ENCODE measurements at places on chromosomes 4 and X.

- no peak for DNase-seq
These were observed 916.0 kb downstream of the TECRL start for GRCh38 chr4:63493265-63493664.

- DNase-seq: no peak
These were observed 9.0 kb downstream of the TCEAL1 start for GRCh38 chrX:103637604-103638338.

- DNase-seq: no peak
These were observed 2.9 kb downstream of the IL9R start for GRCh38 chrX:156000361-156000926.

GRCh38 chr4:149999485-150000074 lies 78.7 kb upstream of the DCLK2 start:
- DNase-seq: no peak

DNA sequence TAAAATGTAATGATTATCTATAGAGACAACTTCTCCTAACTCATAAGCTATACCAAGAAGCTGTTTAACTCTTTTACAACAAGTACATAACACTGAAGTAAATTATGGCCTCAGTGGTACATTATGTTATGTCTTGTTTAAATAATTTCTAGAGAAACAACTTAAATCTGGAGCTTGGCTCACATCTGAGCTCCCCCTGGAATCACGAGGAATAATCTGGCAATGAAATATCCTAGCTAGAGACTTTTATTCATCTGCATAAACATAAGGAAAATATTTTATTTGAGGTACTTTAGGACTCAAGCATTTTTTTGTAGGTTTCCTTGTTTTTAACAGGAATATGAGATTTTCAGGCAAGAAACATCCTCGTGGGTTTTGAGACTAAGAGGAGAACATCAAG lies 354.7 kb upstream of the SLC7A11 start:
- no peak for DNase-seq

- no peak for DNase-seq
These were observed 231.5 kb downstream of the MAML3 start for GRCh38 chr4:139922406-139923024.

GRCh38 chr4:186910385-186910784 lies 186.7 kb upstream of the FAT1 start:
- DNase-seq: no peak

GRCh38 chr4:138611721-138612120 lies 369.6 kb upstream of the SLC7A11 start:
- no peak for DNase-seq

DNA sequence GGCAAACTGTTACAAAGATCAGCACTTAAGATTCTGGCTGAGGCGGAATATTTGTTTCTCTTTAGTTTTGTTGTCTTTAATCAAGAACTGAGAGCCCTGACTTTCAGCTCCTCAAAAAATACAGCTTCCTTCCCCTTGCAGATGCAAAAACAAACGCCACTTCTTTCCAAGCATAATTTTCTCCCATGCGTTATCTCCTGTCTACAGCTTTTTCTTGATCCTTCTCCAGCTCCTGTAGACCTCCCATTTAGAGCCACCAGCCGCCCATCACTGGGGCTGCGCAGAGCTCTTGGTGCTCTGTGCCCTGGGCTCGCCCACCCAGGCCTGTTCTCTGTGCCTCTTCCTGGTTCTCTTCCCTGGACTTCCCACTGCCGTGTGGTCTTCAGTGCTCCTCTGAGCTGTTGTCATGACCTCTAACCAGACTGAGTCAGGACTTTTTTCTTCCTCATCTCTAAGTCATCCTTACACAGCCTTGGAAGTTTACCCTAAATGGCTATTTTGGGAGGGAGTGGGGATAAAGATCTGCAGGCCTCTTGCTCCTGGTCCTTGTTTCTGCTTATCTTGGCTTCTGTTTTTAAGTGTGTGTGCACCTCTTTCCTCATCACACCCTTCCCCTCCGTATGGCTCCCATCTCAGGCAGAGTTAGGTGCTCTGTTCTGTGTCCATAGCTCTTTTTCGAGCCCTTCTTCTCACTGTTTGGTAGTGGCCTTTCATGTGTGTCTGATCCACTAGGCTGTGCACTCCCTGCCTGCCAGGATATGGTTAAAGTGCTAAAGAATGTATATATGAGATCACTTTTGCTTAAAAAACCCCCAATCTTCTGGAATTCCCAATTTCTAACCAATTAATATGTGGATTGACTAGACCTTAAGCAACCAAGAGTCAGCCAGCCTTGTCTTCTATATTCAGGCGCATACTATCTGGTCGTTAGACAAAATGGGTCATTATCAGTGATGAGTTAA lies 122.5 kb downstream of the PTTG2 start:
- DNase-seq: no peak

- no peak for DNase-seq
These were observed 5.7 kb upstream of the TMEM150C start for GRCh38 chr4:82567444-82567843.

- DNase-seq: no peak
These were observed 17.7 kb downstream of the PPP3CA start for GRCh38 chr4:101329592-101329991.

GRCh38 chrX:97740044-97740443 lies 856.3 kb downstream of the RPA4 start:
- DNase-seq: no peak

DNA sequence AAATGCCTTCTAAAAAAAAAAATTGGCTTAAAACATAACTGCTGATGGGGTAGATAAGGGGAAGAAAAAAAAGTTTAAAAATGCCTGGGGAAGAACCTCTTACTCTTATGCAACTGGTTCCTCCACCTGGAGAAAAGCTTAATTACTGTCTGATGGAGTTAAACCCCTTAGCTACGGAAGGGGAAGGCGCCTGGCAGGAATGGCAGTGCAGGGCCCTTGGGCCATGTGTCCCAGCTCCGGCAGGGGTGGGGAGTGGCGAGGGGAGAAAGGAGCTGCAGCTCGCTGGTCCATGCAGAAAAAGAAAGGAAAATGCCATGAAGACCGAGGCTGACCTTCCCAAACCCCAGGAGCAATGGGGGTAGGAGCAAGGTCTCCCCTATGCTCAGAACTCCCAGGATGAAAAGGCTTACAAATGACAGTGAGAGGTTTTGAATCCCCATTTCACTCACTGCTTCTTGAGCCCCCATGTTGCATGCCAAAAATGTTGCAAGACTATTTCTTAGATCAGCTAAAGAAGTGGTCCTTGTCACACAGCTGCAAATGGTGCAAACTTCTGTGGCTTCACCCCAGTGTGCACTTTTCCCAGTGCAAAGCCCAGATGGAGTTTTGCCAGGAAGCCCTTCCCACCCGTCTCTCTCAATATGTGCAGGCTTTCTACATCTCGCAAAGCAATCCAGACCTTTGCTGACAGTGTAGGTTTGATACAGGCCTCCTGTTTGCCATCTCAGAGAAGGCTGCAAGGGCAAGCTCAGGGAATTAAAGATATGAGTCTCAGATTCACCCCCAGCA lies 204.8 kb upstream of the CT83 start:
- DNase-seq: no peak

GRCh38 chr4:119031218-119031617 lies 104.4 kb upstream of the MYOZ2 start:
- no peak for DNase-seq

DNA sequence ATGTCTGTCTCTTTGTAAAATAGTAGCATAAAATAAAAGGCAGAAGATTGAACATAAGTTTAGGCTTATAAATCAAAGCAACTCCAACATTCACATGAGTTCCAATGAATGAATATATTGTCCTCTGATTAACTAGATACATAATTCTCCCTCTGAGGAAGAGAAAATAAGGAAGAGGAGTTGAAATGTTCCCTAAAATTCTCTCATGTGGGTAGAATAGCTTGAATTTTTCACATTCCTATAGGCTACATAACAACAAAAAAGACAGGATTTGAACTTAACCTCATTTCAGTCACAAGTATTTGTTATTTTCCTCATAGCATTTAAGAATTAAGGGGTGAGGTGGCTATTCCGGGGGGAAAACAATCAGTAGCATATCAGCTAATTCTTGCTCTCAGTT lies 462.4 kb upstream of the NDST4 start:
- no peak for DNase-seq

- DNase-seq: no peak
These were observed 50.7 kb downstream of the CHST7 start for GRCh38 chrX:46624090-46624786.

GRCh38 chrX:53768451-53768850 lies 81.9 kb upstream of the HUWE1 start:
- no peak for DNase-seq

- no peak for DNase-seq
These were observed 150.3 kb upstream of the FAM9B start for GRCh38 chrX:9184211-9184610.

DNA sequence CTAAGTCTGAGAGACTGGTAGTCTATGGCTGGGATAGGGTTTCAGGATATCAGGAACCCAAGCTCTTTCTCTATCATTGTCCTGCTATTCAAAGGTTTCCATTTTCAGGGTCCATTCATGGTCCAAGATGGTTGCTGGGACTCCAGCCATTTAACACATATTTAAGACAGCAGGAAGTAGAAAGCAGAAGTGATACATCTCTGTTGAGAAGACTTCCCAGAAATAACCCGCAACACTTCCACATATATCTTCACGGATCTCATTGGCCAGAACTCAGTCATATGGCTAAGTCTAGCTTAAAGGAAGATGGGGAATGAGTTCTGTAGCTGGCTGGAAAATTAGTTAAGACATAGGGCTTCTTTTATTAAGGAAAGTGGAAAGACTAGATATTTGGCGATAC lies 23.8 kb downstream of the CTSO start:
- no peak for DNase-seq

- DNase-seq: no peak
These were observed 17.5 kb upstream of the CORIN start for GRCh38 chr4:47855350-47855749.

DNA sequence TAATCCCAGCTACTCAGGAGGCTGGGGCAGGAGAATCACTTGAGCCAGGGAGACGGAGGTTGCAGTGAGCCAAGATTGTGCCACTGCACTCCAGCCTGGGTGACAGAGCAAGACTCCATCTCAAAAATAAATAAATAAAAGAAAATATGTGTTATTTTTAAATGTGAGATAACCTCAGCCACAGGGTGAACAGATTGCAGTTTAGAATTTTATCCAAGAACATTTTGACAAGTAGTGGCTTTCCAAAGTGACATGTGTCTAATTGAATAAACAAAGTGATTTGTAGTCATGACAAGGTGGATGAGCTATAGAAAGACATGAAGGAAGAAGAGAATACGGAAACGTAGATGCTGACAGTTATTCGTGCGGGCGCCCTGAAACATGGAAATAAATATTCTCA lies 176.1 kb downstream of the DCTD start:
- no peak for DNase-seq

DNA sequence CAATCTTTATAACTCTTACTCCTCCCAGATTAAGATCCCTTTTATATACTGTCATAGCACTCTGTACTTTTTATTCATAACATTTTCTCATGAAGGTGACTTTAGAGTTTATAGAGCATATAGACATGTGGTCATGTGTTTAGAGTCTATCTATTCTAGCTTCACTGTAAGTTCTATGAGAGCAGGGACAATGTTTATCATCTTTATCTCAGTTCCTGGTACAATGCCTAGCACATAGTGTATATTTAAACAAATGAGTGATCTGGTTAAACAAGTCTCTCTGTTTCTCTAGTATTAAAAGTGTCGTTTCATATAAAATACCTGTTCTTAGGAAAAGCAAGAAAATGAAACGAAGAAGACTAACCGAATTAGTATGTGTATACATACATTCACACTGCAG lies 3.2 kb downstream of the CXCL6 start:
- no peak for DNase-seq

GRCh38 chr4:80446248-80446647 lies 110.7 kb downstream of the CFAP299 start:
- DNase-seq: no peak

GRCh38 chr4:72538006-72538405 lies 31.0 kb downstream of the ADAMTS3 start:
- no peak for DNase-seq

DNA sequence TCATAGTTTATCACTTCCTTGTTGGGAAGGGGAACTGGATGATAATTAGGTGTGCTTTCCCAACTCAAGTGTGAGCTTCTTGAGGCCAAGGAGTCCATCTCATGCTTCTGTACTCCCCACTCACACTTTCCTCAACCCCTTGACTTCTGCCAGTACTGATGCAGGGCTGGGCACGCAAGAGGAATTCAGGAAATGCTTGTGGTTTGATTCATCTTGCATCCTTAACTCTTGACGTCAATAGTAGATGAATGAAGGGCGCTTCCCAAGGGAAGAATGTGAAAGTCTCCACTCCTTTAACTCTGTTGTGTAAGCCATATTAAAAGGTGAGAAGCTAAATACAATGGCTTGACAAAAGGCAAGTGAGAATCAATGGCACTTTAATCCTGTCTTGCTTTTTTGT lies 101.8 kb downstream of the AGTR2 start:
- DNase-seq: no peak

GRCh38 chrX:37813570-37813969 lies 33.7 kb downstream of the CYBB start:
- DNase-seq: no peak

DNA sequence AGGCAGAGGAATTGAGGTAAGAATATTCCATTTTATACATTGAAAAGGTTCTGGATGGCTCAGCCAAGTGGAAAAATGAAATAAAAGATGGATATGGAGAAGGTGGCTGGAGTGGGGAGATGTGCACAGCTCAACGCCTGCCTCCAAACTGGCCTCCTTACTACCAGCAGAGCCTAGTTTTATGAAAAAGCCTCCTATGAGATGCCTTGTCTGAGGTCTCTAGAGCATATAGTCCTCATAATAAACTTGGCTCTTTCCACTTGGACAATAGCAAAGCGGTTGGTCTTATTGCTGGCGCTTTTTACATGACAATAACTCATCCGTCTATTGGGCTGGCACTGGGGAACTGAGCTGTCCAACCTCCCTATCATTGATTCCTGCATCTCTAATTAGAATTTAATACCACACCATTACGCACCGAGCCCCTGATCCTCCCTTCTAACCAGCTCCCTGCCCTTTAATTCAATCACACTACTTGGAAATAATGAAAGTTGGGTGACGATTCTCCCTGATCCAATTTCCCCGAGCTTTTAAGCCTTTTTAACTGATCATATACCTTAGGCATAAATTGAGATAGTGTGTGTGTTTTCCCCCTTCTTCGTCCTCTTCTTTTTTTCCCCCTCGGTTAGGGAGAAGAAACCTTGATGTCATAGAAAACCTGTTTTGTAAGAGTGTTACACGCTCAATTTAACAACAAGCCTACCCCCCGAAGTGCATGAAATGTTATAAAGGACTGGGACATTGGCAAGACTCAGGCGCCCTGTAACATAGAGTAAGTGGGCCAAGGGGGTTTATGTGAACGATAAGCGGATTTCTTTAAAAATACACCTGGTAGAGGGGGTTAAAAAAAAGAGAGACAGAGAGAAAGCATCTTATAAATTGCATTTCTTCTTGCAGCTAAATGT lies at the start of gene PHOX2B:
PHOX2B (minus strand) TSS at position 155 of the 905 bp plus-strand sequence; CDS start at position 40, 115 bp downstream.
- DNase-seq: no peak

DNA sequence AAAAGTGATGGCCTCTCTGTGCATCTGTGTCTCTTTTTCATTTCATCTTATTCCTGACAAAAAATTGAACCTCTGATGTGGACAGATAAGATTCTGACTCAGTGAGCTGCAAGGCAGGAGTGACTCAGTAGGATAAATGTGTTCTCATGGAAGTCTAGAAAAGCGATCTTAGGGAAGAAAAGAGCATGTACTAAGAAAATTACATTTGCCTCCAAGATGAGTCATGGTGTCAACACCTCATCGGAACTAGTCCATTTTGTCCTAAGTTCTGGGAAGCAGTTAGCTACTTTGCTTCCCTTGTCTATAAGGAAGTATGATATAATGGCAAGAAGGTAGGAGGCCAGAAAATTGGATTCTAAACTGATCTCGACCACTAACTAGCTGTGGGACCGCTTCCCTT lies 83.5 kb upstream of the AFF2 start:
- DNase-seq: no peak

- no peak for DNase-seq
These were observed 189.1 kb upstream of the RBPJ start for GRCh38 chr4:26131711-26132110.

- DNase-seq: no peak
These were observed 2.9 kb downstream of the GRIA2 start for GRCh38 chr4:157223456-157223855.

All from cortex of kidney (tissue), 1 donor.